AG08395 (cell line): ENCODE measurements at places on chromosomes 1 and 21.

- no peak for DNase-seq
Observed at GRCh38 chr1:15064217-15064929, 89.2 kb upstream of the TMEM51 start.

DNA sequence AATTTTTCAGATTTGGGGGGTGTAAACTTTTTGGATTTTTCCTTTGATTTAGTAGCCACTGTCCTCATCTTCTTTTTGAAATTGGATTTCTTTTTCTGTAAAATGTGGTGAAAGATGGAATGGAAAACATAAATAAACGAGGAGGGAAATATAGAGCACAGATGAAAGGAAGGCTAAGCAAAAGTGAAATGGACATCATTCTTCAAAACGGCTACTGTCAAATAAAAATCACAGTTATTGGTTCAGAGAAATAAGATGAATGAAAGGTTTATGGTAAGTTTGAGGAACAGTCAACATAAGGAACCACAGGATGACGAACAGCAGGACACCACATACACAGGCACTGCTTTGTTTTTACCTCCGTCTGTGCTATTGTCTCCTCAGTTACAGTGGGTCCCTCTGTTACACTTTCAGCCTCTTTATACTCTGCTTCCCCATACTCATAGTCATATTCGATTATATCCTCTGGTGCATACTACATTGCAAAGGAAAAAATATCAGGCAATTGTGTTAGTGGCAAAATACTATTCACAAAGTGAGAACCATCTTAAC, 82.4 kb downstream of the COL11A1 start:
- DNase-seq, result no peak

DNA sequence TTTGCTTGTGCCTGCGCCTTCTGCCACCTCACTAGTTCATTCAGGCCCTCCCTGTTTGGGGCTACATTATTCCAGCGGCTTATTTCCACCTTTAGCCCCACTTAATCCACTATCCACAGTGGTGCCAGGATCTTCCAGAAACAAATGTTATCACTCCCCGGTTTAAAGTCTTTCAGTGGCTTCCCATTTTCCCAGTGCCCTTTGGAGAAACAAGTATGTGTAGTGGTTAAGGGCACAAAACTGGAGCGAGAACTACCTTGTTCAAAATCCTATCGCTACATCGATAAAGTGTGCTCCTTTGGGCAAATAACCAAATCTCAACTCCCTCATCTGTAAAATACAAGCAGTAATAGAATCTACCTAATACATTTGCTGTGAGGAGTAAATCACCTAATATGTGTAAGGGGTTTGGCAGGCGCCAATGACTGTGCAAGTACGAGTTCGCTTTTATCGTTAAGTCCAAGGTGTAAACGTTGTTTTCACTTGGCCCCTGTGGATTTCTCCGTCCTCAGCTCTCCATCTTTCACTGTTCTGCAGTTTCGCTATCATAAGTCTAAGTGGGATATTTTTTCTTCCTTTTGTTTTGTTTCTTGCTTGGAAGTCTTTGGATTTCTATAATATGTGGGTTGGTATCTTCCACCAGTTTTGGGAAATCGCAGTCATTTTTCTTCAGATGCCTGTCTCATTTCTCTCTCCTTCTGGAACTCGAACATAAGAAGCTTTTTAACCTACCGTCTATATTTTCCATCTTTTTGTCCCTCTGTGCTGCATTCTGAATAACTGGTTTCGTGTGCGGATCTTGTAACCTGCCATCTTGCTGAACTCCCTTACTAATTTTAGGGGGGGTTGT, 844 bp upstream of the MEAF6 start:
- no peak for DNase-seq

DNA sequence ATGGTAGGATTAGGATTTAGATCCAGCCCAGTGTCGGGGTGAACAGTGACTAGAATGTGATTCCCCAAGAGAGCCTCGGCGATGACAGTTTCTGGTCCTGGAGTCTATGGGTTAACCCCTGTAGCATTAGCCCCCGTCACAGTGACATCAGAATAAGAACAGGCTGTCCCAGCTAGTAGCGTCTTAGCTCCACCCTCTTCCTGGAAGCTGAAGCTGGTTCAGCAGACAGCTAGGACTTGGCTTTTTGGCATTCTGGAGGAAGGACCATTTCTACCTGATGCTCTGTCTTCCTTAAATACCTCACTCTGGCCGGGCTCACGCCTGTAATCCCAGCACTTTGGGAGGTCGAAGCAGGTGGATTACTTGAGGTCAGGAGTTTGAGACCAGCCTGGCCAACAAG, 5.0 kb downstream of the NDUFS2 start:
- no peak for DNase-seq

- DNase-seq, result peak; percentile 18
Observed at GRCh38 chr1:173043253-173043652, 7.5 kb downstream of the TNFSF18 start.

GRCh38 chr1:8908388-8909151, 30.1 kb upstream of the ENO1 start:
- DNase-seq, result no peak

- DNase-seq, result no peak
Observed at GRCh38 chr1:219797683-219798082, 130.7 kb downstream of the SLC30A10 start.

- peak; percentile 58 for DNase-seq
Observed at GRCh38 chr1:33641104-33641830, 168.8 kb downstream of the ZSCAN20 start.

GRCh38 chr1:65821386-65821785, 28.7 kb downstream of the PDE4B start:
- DNase-seq, result no peak

DNA sequence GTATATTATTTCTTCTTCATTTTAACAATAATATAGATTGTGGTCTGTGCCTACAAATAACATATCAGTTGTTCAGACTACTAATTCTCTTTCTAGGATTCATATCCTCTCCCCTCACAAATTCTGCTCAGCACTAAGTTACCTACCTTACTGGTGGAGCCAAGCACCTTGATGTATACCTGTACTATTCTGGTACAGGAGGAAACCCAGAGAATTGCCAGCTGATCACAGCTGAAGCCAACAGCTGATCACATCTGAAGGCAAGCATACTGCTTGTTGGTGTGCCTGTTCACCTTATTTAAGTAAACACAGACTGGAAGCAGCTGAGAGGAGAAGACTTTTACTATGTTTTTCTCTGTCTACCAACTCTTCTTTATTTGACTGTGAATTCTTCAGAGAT, 101.8 kb downstream of the PBX1 start:
- no peak for DNase-seq

DNA sequence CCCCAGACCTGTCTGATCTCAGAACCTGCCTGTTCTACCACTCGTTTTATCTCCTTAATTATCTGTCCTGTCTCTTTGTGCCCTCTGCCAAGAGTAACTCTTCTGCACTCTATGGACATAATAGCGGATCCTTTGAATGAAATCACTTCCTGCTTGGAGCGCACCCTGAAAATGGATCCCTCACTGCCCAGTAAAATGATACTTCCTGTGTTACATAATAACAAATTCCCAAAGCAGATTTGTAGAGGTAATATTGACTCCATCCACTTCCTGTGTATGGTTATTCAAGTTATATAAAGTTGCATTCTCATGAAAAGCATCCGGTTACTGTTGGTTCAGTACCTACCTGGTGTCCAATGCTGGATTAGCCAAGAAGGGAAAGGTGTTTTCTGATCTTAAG, 246.0 kb downstream of the TRABD2B start:
- DNase-seq, result no peak
